NCI-H1105 (cell line): ENCODE measurements at places on chromosomes 5 and 9.

- DNase-seq, result no peak
These were observed 8.3 kb downstream of the HDHD3 start for GRCh38 chr9:113368348-113368981.

DNA sequence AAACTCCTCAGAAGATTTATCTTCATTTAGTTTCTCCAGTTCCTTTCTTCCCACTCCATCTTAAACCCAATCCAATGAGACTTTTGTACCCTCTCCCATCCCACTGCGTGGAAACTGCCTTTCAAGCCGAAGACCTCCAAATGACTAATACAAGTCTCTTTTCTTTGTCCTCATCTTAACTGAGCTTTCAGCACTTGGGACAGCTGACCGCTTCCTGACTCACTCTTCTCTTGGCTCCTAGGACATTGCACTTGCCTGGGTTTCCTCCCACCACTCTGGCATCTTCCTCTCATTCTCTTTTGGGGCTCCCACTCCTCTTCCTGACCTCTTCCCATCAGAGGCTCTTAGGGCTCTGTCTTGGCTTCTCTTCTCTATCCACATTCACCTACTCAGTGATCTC is 243.7 kb downstream of the HSPA4 start:
- no peak for DNase-seq

DNA sequence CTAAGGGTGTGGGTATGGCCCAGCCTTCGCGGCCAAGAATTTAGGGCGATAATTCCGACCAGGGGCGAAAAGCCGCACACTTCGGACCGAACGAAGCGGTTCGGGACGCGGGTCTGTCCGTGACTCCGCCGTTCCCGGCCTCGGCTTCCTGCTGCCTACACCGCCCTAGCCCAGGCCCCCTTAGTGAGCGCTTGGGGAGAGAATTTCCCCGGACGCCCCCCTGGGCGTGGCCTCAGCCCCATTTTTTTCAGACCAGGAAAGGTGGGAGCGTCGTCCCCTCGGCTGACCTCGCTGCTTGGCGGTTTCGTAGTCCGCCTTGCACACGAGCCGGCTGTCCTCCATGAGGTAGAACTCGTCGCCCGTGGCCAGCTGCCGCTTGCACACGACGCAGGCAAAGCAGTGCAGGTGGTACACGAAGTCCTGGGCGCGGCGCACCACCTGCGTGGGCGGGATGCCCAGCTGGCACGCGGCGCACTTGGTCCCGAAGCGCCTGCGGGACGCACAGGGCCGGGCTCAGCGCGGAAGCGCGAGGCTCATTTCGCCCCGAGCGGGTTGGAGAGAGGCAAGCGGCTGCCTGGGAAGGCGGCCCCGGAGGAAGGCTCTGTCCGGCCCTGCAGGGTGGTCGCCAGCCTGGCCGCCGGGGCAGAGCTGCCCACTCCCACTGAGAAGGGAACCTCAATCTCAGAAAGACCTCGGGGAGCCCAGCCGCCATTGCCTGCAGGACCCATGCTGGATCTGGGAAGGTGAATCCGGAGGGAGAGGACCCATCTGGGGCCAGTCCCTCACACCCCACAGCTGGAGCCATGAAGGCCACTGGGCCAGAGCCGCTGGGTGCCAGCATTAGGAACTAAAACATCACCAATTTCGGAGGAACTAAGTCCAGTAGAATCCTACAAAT is 5.3 kb downstream of the LHX3 start:
- no peak for DNase-seq

DNA sequence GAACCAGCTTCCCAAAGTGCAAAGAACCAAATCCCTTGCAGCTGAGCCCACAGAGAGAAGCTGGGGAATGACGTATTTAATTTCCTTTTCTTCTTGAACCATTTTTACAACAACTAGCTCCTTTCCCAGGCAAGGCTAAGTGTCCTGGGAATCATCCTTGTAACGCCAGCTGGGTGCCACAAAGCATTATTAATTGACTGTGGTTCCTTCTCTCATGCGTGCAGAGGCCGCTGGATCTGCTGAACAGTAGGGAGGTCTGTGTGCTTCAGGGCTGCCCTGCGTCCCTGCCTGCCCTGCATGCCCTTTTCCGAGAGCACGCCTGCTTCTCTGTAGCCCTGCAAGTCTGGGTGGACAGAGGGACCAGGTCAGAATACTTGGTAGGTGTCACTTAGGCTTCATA is 124.1 kb upstream of the OTULINL start:
- no peak for DNase-seq

- DNase-seq, result no peak
These were observed 24.2 kb downstream of the STC2 start for GRCh38 chr5:173303878-173304590.

- no peak for DNase-seq
These were observed 75.1 kb downstream of the PLCXD3 start for GRCh38 chr5:41435276-41435675.

DNA sequence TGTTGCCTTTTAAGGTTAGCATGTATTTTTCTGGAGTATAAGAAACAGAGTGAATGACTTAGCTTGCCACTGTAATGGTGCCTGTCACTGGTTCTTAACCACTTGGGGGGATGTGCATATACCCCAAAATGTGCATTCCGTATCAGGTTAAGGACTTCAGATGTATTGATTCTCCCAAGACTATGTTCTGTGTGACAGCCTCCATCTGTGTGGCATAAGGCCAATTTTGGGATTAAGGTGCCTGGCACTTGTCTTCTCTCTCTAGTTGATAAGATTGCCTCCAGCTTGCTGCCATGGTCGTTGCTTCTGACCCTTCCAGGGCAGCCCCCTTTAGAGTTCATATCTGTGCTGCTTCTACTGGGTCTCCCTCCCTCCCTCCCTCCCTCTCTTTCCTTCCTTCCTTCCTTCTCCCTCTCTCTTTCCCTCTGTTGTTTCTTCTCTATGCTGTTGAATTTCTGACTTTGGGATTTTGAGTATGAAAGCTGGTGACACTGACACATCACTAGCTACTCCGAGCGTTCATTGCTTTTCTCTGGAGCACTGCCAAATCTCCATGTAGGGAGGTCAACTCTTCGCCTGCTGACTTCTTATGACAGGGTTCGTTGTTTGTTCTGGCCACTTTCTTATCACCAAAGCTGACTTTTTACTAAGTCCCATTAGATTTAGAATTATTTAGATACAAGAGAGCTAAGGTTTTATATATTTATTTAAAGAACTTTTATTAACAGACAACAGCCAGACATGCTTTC is 31.0 kb downstream of the TNFAIP8 start:
- DNase-seq, result no peak

DNA sequence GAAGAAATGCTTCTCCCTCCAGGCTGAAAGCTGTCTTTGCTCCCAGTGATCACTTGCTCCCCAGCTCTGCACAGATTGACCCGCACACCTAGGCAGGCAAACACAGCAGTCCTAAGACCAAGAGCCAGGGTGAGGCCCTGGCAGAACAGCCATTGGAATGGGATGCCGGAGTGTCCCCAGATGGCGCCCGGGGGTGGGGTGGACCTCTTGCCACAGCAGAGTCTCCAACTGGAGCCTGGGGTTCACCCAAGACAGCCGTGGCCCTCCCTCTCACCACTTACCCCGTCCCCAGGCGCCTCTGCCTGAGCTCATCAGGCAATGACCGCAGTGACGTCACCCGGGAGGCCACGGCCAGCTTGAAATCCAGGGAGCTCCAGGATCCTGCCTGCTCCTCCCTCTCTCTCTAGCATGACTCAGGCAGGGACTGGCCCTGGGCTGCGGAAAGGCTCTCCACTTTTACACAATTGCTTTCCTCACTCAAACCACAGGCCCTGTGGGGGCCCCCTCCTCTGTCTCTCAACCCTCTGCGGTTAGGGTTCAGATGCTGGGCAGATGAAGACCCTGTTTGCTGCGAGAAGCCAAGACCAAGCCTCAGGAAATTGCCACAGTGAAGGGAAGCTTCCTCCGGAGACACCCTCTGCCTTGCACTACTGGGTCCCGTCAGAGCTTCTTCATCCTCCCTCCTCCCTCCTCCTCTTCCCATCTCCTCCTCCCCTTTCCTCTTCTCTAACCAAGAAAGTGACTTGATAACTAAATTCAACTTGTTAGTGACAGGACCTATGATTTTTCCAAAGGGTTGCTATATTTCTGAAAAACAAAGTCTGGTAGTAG is 24.3 kb upstream of the PTGES start:
- DNase-seq, result no peak
